ENCODE measurements at places on chromosomes 4 and X. TPM values are rescaled to one million over a fixed set of nuclear protein-coding genes. Genes with fewer than 3 reads are reported as not detected.
A peak's percentile ranks its signal among the peaks of the same experiment; 100 is the strongest.

The ADGRL3 gene
- 101 TPM for total RNA-seq

The ENPEP gene
- total RNA-seq = 15.2 TPM

The CXCL3 gene
- total RNA-seq = 7.0 TPM

The PRKG2 gene
- 0.96 TPM for total RNA-seq

GRCh38 chr4:5037553-5038551 is 13.4 kb upstream of the STK32B start:
- peak; percentile 77 for DNase-seq

GRCh38 chr4:140448162-140448561 is 20.7 kb upstream of the CLGN start:
- no peak for DNase-seq

DNA sequence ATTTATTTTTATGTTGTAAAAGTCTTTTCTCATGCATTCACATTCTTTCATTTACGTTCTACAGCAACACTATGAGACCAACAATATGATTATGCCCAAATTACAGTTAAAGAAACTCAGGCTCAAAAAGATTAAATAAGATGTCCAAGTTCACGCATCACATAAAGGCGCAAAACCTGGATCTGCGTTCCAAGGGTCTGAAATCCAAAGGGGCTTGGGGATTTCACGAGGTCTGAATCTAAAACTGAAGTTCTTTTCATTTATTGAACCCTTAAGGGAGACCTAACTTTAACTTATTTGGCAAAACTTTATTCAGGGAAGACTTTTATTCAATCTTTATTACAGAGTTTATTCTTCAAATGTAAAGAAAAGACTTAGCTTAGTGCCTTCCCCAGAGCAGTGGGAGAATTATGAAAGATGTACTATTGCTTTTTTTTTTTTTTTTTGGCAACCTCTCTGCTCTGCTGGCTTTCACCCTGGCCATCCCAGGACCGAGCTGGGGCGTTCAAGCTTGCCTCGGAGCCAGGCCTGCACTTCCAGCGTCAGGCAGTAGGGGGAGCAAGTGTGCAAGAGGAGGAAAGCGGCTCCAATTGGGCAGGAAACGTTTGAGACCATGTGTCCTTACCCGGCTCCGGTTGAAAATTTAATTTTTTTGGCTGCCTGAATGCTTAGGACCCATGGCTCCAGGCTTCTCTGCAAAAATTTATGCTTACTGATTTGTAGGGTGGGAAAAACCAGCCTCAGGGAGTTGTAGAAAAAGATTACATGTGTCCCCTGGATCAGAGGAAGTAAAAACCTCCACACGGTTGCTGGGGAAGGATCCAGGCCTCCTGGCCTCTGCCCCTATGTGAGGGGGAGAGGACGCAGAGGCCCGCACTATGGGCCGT is 344.3 kb upstream of the KLF3 start:
- peak; percentile 96 for DNase-seq

DNA sequence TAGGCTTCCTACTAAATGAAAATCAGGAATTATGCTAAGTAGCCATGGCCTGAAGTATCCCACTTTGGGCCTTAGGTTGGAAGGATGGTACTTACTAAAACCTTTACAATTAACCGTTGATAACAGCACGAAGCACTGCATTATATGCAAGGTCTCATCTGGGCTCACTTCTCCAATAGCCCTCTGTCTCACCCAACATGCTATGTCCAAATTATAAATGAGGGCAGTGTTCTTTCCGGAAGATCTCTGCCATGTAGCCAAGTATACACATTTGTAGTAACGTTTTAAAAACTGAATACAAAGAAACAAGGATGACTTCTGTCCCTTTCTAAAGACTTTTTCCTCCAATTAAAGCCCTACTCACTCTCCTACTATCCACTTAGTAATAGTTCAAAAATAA is 51.6 kb downstream of the SCFD2 start:
- no peak for DNase-seq

GRCh38 chr4:78293821-78294301 is 236.7 kb downstream of the FRAS1 start:
- peak; percentile 72 for DNase-seq

- DNase-seq = no peak
Observed at GRCh38 chr4:173246719-173247118, 78.1 kb downstream of the GALNT7 start.

- peak; percentile 30 for DNase-seq
Observed at GRCh38 chrX:140723121-140723715, 13.7 kb downstream of the LINC00632 start.

DNA sequence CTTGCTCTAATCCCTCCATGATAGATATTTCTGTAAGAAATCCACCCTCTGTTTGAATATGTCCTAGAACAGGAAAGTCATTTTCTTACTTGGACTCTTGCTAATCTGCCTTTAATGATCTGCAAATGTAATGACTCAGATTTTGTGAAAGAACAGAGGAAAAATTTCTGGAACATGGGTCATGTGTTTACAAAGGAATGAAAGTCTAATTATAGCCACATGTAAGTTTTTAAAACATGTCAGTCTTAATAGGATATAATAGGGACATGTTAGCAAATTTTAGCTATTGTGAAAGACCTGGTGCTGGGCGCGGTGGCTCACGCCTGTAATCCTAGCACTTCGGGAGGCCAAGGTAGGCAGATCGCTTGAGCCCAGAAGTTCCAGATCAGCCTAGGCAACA is 47.6 kb downstream of the GRK4 start:
- DNase-seq = no peak

The ADH4 gene
- total RNA-seq = 9.4 TPM

- DNase-seq = peak; percentile 59
Observed at GRCh38 chr4:153448003-153448731, 18.0 kb upstream of the TMEM131L start.

The YIPF7 gene
- not detected for total RNA-seq

- DNase-seq = no peak
Observed at GRCh38 chrX:50071494-50071893, 129.3 kb downstream of the AKAP4 start.

DNA sequence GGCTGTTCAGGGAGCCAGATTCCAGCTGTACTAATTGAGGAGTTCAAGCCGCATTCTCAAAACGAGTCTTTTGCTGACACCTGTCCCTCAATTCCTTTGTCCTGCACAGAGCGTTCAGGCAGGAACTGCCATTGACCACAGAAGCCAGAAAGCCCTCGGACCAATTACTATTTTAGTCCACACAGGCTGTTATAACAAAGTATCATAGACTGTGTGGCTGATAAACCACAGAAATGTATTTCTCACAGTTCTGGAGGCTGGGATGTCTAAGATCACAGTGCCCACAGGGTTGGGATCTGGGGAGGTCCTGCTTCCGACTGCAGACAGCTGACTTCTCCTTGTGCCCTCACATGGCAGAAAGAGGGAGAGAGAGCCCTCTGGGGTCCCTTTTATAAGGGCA is 119.8 kb upstream of the ATP6AP2 start:
- no peak for DNase-seq

DNA sequence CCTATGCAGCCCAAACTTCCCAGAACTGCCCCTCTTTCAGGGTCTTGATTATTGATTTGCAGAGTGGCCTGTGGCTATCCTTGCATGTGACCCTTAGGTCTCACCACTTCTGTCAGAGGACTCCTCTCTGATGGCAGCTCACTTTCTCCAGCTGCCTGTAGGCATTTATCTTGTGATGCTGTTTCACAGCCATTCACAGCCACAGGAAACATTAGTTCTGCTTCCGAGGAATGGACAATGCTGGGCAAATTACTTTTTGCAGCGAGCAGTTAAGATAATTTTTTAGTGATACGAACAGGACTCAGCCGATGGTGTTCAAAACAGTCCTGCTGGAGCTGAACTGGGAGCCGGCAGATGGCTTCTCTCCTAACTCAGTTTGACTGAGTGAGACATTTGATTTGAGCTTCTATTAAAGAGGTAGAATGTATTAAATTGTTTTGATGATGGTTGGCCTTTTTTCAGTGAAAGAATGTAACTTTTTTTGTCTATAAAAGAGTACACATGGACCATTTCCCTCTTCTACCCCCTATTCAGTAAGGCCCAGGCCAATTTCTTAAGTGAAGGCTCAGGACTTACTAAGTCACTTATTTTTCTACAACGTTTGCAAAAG is 58.4 kb upstream of the TMEM150C start:
- DNase-seq = no peak

- no peak for DNase-seq
Observed at GRCh38 chr4:1589098-1589497, 95.0 kb downstream of the FAM53A start.

The PNMA6A gene
- total RNA-seq = 1.2 TPM

- no peak for DNase-seq
Observed at GRCh38 chrX:54818221-54818620, 10.7 kb downstream of the MAGED2 start.

DNA sequence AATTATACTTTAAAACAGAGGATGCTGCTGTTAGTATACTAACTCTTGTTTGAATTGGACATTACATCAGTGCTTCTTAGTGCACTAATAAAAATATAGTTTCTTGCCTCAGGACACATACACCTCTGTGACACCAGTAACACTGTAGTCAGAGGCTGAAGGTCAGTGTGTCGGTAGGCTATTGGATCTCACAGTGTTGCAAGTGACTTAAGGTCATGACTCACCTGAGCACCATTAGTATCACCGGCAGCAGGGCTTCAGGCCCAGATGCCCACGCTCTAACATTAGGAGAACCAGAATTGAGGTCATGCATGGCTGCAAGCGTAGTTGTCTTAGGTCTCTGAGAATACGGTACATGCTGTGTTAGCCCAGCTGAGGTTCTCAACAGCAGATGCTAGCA is 15.2 kb downstream of the ETDC start:
- DNase-seq = no peak

The TAF7L gene
- total RNA-seq = not detected

DNA sequence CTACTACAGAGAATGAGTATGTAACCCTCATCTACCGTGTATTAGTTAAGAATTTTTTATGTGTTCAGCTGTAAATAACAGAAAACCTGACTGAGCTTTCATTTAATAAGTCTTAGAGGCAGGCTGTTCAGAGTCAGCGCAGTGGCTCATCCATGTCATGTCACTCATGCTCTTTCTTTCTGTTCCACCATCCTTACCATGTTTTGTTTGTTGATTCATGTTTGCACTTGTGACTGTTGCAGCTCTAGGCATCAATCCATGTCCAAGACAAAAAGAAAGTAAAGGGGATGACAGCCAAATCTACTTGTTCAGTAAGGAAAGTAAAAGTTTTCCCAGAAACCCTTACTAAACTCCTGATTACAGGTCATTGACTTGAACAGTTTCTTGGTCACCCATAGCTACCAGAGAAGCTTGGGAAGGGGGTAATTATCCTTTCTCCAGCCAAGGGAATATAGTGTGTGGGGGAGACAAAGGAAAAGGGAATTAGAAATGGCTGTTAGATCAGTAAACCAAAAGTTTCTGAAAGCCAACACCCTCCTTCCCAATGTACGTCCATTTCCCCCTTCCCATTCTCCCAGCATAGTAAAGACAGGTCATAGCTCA is 9.0 kb downstream of the ART3 start:
- DNase-seq = no peak

The CC2D2A gene
- total RNA-seq = 65.7 TPM

GRCh38 chr4:32631831-32632230 is 1911.7 kb downstream of the PCDH7 start:
- DNase-seq = no peak

DNA sequence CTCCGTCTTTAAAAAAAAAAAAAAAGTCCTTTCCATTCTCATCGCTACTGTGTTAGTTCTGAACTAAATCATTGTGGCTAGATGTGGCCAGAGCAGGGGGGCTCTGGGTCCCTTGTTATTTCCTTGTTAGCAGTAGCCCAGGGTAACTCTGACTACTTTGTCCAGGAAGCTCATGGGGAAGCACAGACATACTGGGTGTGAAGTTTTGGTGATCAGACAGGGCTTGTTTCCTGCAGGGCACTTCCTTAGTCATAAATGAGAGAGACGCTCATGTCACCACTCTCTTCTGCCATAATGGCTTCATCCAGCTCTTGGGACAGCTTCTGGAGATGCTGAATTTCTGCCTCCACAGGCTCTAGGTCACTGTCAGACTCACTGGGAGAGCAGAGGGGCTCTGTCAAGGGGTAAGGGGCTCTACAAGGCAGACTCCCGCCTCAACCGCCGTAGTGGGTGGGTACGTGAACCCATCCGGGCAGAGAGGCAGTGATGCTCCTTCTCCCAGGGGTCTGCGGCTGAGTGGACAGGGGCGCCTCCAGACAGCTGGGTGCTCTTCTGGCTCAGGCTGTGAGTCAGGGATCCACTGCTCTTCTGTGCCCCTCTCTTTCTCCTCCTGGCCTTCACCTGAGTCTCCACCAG is 12.9 kb downstream of the STIM2 start:
- DNase-seq = no peak

DNA sequence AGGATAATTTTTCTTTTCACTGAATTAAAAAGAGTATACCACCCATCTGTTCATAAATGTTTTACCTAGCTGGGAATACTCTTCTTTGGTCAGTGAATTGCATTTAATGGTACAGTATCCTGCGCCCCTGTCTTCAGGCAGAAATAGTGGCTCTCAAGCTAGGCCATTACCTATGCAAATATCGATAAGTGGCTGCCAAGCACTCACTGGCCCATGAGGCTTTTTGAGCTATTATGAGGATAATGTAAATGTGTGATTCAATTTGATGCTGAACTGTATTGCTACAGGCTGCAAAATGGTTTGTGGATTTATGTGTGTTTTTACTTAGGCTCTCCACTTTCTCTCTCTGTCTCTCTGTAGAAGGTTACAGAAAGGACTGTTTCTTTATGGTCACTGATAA is 30.1 kb upstream of the MTMR1 start:
- no peak for DNase-seq

DNA sequence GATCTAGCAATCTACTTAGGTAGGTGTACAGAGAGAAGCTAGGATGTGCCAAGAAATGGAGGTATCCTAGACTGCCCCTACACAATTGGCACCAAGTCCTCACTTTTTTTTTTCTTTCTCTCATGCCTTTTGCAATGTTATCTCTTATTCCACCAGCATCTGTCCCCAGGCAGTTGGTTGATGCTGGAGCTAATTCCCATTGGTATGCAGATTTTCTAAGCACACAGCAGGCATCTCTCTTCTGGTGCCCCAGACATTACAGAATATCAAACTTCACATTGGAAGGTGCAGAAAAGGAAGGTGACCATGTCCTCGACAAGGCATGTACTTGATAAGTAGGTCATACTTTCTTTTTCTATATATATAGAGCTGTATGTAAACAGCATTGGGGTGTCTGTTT is 21.6 kb downstream of the LUZP4 start:
- DNase-seq = no peak

The VCX3A gene
- total RNA-seq = not detected

The CLNK gene
- 2.4 TPM for total RNA-seq

The SYNPO2 gene
- 590 TPM for total RNA-seq

DNA sequence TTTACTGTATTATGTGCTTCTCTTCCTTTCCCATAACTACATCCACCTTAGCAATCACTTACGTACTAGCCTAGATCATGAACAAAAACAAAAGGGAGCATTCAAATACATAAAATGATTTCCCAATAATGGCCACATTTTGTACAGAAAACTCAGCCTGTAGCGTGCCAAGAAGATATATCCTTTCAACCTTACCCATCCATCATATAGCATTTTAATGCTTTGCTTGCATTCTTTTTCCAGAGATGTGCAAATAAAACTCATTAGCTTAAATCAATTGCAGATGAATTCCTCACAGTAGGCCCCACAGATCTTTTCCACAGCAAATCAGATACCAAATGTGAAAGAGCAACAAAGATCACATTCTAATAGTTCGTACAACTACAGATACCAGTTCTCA is 20.8 kb downstream of the GRSF1 start:
- no peak for DNase-seq

- no peak for DNase-seq
Observed at GRCh38 chr4:138414202-138414601, 172.1 kb upstream of the SLC7A11 start.

The BEX1 gene
- 1.2 TPM for total RNA-seq
